Thoracic aorta (tissue), 2 donors: ENCODE measurements at places on chromosomes 3 and 15.

- no peak for DNase-seq
These were observed 139.1 kb downstream of the NSMCE3 start for GRCh38 chr15:29130476-29130875.

DNA sequence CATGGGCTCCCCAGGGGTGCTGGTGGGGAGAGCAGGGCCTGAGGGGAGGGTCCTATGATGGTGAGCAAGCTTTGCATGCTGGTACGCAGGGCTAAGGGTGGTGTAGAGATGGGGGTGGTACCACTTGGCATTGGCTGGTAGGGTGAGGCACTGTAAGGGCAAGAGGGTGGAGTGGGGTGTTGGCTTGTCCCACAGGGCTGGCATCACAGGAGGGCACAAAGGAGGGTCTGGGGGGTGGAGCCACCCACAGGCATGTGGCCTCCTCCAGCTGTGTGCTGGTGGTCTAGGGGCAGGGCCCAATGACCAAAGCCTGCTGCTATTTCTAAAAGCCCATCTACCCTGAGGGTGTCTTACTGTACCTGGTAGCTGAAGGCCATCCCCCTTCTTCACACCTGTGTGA, 65.2 kb upstream of the SEC13 start:
- no peak for DNase-seq

DNA sequence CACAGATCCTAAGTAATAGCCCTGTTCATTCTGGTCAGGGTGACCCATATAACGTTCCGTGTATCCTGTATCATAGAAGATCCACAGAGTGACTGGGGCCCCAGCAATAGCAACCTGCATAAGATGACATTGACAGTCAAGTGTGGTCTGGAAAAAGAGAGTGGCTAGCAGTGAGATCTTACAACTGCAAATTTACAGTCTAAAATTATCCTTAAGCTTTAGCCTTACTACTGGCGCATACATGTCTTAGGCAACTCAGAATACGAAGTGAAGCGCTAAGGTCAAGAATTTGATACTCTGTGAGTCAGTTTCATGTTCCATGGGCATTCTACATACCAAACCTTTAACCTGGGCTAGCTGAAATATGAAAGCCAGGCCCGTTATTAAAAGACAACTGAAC, 29.2 kb upstream of the IGDCC4 start:
- DNase-seq, result no peak

DNA sequence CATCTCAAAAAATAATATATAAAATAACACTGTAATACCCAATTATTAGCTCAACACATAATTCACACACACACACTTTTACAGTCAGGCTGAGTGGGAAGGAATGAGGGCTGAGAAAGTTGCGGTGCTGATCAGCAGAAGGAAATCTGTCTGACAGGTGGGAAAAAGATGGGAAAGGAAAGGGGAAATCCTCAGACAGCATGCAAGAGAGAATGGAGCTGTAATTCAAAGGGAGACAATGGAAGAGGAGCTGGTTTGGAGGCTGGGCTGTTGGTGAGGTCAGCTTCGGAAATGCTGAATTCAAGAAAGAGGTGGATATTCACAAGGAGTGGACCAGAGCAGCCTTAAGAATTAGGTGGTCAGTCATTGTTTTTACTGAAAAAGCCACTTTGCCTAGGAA, 121.6 kb upstream of the LMOD3 start:
- no peak for DNase-seq

DNA sequence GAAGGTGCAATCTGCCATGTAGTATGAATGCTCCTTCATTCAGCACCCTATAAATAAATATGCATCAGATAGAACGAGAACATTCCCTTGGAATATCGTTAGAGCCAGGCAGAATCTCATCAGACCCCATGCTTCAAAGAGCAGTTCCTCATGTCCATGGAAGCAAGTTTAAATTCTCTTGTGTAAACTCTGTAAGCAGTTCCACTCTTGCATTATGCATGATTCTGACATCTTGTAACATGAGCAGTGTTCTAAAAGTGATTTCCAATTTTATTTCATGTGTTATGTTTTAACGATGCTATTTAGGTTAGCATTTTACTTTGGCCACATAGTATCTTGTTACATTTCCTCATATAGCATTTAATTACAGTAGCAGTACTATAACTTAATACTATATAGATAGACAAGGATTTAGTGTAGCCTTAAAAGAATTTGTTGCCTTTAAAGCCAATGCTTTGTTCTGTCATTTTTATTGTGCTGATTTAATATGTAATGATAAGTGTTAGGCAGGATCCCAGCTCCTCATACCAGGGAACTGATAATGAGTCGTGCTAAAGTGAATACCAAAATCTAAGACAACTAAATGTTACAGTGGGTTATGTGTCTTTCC, 161.2 kb upstream of the NECTIN3 start:
- DNase-seq, result no peak

DNA sequence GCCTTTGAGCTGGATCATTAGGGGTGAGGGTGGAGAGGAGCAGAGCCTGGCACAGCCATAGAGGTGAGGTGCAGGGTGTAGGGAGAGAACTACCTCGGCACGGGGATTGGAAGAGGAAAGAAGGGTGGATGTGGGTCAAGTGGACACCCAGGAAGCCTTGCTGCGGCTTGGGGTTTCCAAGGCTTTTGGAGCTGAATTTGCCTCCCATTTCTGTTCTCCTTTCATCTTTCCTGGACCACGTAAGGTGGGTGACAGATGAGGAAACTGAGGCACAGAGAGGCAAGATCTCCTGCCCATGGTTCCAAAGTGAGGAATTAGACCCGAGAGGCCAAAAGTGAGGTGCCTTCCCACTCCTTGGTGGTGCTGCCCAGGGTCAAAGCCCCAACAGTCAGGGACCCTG, 35.4 kb upstream of the SFMBT1 start:
- no peak for DNase-seq

DNA sequence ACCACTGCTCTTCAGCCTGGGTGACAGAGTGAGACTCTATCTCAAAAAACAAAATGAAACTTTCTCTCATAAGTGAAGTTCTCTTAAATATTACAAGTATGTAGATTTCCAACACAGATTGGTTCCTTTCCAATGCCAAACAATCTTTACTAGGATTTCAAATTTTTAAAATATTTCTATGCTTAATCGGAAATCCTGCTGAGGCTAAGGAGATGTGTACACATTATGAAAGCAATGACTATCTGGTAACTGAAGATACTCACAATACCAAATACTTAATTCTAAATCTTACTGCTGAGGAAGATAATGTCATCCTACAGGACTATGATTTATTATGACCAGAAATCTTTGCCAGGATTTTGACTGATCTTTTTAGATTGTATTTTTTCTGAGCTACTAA, 255.6 kb upstream of the ZNF717 start:
- no peak for DNase-seq

DNA sequence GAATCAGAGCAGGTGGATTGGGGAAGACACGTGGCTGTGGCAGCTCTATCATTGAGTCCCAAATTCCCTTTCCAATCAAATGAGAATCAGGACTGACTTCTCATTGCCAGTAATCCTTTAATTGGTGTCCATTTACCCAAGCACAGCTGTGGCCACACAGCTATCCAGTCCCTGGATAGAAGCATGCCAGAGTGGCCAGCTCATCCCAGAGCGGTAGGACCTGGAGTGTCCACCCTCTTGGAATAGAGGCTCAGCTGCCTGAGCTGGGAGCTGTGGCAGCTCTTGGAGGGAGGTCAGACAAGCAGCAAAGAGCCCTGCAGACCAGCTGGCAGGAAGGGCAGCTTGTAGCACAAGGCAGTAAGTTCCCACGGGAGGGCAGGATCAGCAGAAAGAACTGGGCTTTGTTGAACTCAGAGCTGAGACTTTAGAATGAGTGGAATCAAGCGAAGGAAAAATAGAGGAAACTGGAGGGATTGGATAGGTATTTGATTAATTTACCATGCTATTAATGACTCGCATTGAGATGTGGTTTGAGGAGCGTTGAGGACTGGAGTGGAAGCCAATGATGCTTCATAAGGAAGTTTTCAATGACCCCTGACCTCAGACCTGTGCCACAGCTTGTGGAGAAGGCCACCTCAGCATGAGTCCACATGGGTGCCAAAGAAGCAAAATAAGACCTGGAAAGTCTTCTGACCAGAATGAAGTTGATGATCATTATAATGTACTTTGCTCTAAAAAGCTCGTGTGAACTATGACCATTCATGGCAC, 6.9 kb upstream of the ALPK3 start:
- no peak for DNase-seq

DNA sequence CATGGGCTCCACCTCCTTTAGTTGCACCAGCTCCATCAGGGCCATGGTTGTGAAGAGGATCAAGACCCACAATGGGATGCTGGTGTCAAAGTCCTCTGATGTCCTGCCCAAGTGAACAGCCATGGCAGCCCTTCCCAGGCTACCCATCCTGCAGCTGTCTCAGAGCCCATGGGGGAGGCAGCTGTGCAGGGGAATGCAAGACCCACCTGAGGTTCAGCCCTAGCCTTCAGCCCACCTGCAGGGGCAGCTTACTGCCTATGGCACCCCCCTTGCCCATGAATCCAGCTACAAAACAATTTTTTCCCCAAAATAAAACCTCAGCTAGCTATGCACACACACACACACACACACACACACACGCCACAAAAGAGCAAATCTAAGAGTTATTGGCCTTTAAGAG, 48.2 kb upstream of the POU1F1 start:
- DNase-seq, result no peak

- DNase-seq, result no peak
These were observed 15.3 kb upstream of the CACNA1D start for GRCh38 chr3:53478921-53479664.

DNA sequence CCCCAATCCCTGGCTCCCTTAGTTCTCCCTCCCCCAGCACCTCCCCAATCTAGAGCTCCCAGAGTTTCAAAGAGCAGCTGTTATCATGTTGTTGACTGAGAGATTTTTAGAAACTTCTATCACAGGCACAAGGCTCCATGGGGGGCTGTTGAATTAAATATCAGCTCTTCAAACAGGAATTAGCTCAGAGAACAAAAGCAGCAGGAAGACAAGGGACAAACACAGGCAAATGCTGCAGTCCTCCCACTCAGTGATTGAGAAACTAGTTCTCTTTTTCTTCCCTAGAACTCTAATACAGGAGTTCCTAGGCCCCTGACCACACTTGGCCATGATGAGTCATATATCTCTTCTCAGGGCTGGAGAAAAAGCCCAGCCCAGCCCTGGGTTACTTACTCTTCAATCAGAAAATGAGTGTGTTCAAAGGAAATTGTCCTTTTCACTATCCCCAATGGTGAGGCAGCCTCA, 262.1 kb downstream of the IGSF11 start:
- DNase-seq, result no peak

DNA sequence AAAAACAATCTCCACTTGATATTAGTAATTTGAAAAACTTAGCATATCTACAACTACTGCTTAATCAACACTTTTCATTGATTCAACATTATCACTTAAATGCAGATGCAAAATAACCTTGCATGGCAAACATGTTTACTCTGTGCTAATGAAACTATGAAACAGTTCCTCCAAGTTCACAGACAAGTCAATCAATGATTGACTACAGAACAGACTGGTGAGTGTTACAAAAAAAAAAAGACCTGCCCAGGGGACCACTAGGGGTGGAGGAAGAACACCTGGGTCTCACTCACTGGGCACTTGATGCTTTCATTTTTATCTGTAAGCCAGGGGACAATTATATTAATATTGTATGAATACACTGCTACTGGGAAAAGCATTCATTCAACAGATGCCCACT, 4.3 kb upstream of the NR2C2 start:
- no peak for DNase-seq

DNA sequence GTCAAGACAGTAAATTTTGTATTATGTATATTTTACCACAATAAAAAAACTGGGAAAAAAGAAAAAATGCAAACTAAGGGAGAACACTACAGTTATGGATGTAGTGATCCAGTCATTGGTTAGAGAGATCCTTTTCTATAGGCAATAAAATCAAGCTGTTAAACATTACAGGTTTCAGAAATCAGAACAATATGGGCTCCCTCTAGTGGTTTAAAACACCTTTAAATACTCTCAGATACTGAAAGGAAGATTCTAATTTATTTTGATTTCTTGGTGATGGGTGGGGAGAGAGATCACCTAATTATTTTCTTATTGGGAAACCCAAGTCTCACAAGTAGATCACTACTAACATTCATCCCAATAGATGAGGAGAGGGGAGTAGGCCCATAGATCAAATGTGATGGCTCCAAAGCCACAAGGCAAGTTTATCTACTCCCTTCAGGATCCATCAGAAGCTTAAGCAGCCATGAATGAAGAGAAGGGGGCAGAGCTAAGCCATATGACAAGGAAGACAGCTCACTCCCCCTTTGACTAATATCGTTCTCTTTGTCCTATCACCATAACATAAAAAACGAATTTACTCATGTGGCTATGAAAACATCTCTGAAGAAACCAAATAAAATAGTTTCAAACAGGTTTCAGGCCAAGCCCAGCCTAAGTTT, 118.6 kb downstream of the ANO10 start:
- no peak for DNase-seq

- no peak for DNase-seq
These were observed 15.8 kb upstream of the ABHD17C start for GRCh38 chr15:80679167-80679803.

GRCh38 chr3:64039332-64039731, 16.0 kb upstream of the PSMD6 start:
- DNase-seq, result no peak

DNA sequence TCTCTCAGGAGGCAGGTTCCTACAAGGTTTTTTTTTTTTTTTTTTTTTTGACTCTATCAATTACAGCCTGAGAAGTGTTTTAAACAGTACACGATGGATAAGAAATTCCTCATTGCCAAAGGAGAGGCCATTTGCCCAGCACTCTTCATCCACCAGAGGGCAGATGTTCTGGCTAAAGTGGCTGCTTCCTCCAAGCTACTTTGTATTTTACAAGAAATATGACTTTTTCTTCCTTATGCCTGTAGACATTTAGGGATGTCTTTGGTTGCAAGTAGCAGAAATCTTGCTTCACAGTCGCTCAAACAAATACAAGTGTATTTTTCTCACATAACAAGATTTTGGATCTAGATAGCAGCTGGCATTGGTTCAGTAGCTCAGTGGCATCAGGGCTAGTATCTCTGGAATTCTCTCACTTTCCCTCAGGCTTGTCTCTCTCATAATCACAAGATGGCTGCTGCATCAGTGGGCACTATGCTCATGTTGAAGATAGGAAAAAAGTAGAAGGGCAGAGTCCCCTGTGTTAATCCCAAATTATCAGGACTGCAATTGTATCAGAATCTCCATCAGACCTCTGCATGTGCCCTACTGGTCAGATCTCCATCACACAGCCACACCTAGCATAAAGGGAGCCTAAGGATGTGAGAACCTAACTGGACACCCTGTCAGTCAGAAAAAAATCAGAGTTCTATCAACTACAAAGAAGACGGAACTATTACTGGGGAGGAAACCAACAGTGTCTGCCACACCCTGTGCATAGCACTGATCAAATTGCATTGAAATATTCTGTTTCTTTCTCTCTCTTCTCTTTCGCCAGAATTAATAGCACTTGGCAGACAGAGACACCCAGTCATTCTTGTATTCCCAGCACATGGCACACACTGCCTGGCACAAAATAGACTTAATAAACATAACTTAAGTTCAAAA, 138.9 kb upstream of the COL8A1 start:
- no peak for DNase-seq
